Activated CD4-positive, alpha-beta T cell treated with anti-CD3 and anti-CD28 coated beads for 36 hours (primary cell): ENCODE measurements at places on chromosomes 11 and 22. TPM values are rescaled to one million over a fixed set of nuclear protein-coding genes. Genes with fewer than 3 reads are reported as not detected.
A peak's percentile ranks its signal among the peaks of the same experiment; 100 is the strongest.

- DNase-seq = no peak
These were observed 13.5 kb downstream of the ANO1 start for GRCh38 chr11:70091638-70092037.

GRCh38 chr11:95788921-95789505, 569 bp downstream of the FAM76B start:
- DNase-seq = peak; percentile 53

DNA sequence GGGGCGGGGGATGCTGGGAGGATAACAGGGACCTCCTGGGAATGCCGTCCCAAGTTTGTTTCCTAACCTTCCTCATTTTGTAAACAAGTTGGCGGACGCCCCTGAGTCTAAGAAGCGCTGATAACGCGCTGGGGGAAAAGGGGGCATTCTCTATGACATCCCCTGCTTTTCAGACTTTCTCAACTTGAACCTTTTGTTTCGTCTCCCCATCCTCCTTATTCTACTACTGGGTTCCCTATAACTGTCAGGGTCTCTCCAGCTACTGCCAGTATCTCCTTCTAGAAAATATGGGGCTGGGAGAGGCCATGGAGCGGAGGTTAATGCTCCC, 654 bp downstream of the TMEM86A start:
- no peak for DNase-seq

- no peak for DNase-seq
These were observed 624.7 kb downstream of the BUD13 start for GRCh38 chr11:116148056-116148455.

DNA sequence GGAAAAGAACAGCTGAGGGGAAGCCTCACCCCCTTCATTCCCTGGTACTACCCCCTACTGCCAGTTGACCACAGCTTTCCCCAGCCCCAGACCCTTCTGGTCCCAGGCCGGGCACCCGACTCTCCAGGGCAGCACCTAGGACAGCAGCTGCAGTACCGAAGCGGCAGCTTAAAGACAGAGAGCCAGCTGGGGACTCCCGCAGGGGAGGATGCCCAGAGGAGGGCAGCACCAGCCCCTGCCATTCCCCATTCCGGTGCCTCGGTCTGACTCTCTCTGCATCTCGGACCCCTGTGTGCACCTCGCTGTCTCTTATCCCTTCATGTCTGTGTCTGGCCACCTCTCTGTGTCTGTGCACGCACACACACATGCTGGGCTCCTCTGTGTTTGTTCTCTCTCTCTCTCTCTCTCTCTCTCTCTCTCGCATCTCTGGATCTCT, 9.4 kb downstream of the IGSF9B start:
- DNase-seq = peak; percentile 87

DNA sequence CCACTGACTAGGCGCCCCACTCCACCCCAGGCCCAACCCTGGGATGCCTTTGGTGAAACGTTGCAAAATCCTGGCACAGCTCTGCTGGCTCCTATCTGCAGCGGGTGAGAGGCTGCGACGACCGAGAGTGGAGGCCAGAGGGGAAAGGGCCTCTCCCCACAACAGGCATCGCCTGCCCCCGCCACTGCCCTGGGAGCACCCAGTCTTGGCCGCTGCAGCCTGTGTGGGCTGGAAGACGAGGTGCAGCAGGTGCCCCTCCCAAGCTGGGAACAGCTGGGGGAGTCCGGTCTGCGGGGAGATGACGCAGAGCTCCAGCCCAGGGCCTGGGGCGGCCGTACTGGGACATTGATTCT, 4.2 kb upstream of the PIM3 start:
- no peak for DNase-seq

DNA sequence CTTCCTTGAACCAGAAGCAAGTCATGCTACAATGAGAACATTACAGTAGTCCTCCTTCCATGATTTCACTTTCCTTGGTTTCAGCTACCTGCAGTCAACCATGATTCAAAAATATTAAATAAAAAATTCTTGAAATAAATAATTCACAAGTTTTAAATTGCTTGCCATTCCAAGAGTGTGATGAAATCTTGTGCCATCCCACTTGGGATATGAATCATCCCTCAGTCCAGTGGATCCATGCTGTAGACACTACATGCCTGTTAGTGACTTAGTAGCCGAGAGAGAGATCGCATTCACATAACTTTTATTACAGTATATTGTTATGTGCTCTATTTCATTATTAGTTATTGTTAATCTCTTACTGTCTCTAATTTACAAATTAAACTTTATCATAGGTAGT, 6.0 kb downstream of the HOATZ start:
- no peak for DNase-seq

DNA sequence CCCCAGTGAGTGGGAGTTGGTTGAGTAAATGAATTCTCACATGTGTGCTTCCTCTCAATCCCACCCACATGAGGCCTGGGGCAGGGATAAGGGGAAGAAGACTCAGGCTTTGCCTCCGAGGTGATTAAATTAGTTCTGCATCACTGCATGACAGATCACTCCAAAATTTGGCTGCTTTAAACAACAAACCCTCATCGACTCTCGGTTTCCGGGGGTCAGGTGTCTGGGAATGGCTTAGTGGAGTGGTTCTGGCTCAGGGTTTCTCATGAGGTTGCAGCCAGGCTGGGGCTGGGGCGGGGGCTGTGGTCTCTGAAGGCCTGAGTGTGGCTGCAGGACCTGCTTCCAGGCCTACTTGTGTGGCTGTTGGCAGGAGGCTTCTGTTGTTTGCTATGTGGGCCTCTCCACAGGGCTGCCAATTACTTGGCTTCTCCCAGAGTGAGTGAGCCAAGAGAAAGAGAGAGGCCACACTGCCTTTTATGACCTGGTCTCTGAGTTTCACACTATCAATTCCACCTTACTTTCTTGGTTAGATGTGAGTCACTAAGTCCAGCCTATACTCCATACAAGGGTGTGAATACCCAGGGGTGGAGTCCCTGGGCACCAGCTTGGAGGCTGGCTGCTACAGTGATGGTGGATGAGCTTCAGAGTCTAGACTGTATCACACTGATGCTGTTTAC, 15.9 kb downstream of the MOGAT2 start:
- peak; percentile 17 for DNase-seq

DNA sequence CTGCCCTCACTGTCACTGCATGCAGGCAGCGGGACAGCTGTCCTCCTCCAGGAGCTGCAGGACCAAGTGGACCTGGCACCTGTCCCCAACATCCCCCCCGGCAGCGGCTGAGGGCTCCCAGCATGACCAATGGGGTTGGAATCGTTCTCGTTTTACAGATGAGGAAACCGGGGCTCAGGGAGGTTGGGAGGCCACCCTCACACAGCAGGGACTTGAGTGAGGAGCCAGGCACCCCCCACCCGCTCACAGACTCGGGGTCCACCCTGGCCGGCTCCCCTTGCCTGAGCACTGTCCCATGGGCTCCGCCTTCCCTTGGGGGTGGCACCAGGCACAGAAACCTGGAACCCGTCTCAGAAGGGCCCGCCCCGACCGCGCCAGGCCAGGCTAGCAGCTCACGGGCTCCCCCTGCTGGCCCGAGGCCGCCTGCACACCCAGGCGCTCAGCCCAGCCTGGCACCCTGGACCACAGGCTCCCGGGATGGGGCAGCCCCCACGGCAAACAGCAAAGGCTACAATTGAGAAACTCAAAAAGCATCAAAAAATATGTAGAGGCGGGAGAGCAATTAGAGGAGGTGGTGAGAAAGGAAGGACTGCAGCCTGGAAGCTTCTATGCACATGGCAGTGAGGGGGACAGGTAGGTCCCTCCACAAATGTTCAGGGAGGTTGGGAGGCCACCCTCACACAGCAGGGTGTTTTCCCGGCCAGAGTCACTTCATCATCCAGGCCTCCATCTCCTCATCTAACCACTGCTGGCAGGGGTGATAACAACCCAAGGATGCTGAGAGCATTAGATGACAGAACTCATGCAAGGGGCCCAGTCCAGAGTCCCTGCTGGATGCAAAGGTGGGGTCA, 12.8 kb downstream of the MACROD1 start:
- DNase-seq = peak; percentile 85

- DNase-seq = no peak
These were observed 30.8 kb downstream of the EP300 start for GRCh38 chr22:41123151-41123550.

DNA sequence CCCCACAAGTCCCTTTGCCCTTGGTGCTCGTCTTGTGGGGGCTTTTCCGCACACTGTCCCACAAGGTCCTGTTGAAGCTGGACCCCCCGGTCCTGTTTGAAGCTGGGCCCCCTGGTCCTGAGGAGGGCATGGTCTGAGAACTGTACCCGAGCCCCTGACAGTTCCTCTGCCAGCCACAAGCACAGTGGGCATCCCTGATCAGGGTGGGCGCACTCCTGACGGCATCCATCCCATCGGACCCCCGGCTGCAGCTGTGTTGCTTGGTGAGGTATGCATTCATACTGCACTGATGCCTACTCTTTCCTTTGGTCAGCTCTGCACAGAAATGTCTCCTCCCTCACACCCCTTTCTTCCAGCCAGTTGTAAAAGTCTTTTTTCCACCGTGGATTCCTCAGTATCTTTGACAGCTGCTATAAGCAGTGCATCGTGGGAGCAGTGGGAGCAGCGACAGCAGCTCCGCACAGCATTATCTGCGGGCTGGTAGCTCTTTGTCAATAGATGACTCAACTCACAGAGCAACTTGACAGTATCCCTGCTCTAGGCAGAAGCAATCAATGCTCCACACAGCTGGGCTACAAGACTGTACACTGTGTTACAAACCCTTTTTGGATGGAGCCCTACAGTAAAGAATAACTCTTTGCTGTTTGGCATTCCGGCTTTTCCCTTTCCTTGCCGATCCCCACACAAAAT, 1030.8 kb upstream of the CCDC90B start:
- DNase-seq = no peak

GRCh38 chr11:71248656-71249055, 3.7 kb downstream of the SHANK2 start:
- no peak for DNase-seq

DNA sequence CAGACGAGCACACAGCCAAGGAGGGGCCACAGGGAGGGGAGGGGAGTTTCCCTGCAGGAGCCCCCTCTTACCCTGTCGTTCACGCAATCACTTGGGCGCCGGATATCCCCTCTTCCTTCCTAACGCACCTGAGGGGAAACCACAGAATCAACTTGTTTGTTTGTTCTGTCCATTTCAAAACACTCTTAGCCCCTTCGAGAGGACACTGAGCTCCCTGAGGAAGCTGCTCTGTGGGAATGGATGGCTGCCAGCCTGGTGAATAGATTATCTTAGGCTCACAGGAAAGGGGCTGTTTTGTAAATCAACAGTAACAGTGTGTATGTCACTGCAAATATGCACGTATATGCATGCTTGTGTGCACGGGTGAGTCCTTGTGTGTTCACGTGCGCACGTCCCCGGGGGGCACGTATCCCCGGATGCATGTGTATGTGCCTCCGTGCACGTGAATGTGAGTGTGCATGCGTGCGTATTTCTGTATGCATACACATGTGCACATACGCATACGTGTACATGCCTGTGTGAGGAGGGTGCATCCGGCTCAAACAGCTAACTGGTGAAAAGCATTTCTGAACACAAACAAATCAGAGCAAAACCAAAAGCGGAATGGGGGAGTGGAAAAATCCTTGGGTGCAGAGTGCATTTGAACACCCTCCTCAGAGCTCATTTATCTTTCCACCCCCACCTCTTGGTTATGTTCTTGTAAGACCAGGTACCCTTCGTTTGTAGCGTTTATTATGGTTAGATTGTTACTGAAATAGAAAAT, 7.2 kb downstream of the ARSA start:
- peak; percentile 87 for DNase-seq

- DNase-seq = no peak
These were observed 15.0 kb downstream of the PDGFB start for GRCh38 chr22:39229688-39230260.

DNA sequence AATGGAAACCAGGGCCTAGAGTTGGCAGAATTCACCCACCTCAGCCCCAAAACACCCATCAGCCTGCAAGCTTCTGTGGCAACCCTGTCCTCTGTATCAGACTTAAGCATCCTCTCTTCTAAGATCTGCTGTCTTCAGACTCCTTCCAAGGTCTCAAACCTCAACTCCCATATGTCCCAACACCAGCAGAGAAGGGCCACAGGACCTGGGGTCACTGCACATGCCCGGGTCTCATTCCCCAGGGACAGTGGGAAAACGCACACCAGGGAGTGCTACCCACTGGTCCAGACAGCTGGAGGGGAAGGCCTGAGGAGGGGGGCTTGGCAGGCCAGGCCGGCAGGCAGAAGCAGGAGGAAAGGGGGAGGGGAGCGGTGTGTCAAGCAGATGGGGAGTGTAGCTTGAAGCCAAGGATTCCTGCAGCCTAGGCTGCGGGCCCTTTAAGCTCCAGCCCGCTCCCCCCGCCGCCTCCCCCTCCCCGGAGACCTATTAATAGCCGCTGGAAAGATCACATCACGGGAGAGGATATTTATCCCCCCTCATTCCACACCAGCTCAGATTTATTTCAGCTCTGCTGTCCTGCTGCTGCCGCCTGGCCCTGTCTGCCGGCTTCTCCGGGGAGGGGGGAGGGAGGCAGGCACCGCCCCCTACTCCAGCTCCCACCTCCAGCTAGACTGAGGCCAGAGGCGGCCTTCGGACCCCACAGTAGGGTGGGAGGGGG, 16.7 kb downstream of the BCL9L start:
- DNase-seq = peak; percentile 34

DNA sequence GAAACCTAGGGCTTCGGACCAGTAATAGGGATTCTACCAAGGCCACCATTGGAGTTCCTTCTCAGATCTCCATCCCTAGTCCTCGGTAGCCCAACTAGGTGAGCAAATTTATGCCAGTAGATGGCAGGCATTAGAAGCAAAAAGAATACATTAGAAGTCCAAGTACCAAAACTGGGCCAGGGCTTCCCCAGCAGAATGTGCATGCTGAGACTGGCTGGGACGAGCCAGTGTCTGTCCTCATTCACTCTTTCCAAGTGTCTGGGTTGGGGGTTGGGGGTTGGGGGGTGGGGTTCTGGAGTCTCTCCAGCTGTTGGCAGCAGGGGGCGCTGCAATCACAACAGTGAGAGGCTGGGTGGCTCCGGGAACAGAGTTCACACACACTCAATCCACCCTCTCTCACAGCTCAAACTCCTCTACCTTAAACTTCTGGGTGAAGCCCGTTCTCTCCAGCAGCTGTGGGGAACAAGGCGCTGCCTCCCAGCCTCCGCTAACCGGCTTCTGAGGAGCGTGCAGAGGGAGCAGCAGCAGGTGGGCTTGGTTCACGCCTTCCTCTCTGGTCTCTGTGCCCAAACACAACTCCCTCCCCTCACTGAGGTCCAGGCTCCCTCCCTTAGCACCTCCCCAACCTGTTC, 57.5 kb downstream of the BTG4 start:
- DNase-seq = peak; percentile 88

GRCh38 chr22:24033731-24034130, 22.6 kb downstream of the CABIN1 start:
- DNase-seq = no peak

CHST1 gene
- total RNA-seq = 0.12 TPM

HSPB2 gene
- not detected for total RNA-seq

MFRP gene
- total RNA-seq = not detected
